GM12891 (cell line): ENCODE measurements at places on chromosomes 5 and 9.
A peak's percentile ranks its signal among the peaks of the same experiment; 100 is the strongest.

DNA sequence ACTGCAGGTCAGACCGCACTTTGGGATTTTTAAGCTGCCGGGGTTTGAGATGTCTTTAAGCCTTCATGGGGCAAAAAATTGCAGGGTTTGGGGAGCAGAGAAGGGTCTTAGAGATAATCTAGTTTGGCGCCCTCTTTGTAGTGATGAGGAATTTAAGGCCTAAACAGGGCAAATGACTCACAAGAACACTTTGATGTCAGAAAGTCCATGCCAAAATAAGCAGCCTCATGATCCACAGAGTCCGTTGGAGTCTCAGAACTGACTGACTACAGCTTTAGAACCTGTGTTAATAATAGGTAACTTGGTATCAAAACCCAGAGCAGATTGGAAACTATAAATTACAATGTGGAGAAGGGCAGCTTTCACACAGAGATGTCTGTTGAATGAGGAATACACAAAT is 35.9 kb upstream of the PTGS1 start:
- DNase-seq, result no peak

- DNase-seq, result no peak
Observed at GRCh38 chr5:55585206-55585610, 50.4 kb upstream of the PLPP1 start.

- DNase-seq, result peak; percentile 25
Observed at GRCh38 chr9:20242510-20243189, 379.6 kb downstream of the MLLT3 start.

DNA sequence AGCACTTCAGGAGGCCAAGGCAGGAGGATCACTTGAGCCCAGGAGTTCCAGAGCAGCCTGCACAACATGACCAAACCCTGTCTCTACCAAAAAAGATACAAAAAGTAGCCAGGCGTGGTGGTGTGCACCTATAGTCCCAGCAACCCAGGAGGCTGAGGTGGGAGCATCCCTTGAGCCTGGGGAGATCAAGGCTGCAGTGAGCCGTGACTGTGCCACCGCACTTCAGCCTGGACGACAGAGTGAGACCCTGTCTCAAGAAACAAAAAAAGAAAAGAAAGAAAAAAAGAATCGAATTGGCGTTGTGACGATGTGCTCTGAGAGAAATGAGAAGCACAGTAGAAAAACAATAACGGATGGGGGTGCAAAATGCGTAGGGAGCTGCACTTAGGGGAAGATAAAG is 101.4 kb downstream of the NDFIP1 start:
- no peak for DNase-seq

GRCh38 chr5:113249206-113249605 is 185.6 kb downstream of the TSSK1B start:
- DNase-seq, result no peak

GRCh38 chr5:52999344-52999949 is 10.3 kb downstream of the ITGA2 start:
- no peak for DNase-seq

- no peak for DNase-seq
Observed at GRCh38 chr5:115820846-115821245, 4.4 kb upstream of the CDO1 start.

- DNase-seq, result no peak
Observed at GRCh38 chr9:133769511-133770075, 31.4 kb upstream of the SARDH start.

DNA sequence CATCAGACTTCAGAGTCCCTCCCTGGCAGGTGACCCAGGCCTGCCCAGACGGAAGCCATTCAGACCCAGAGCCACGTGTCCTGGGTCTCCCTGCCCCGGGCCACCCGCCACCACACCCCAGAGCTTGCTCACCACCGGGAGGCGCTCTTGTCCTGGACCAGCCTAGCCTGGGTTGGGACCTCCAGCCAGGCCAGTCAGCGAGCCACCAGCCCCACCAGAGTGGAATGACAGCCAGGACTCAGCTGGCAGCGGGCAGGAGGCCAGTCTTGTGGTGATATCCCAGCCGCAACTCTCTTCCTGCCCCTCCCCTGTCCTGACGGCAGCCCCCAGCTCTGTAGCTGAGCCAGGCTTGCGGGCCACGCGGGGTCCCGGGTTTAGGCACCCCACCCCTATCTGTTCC is 1.7 kb upstream of the PTGDS start:
- DNase-seq, result no peak
